Lung (tissue), 17 donors: ENCODE measurements at places on chromosomes 11 and 22. TPM values are rescaled to one million over a fixed set of nuclear protein-coding genes. Genes with fewer than 3 reads are reported as not detected.

Gene LDLRAD3
- total RNA-seq, result 9.7 TPM

Gene SLC17A6
- not detected for total RNA-seq

Gene CDHR5
- not detected for total RNA-seq

Gene GDPD4
- total RNA-seq, result not detected

Gene ACR
- 1.1 TPM for total RNA-seq

Gene POLR2L
- total RNA-seq, result 144 TPM

DNA sequence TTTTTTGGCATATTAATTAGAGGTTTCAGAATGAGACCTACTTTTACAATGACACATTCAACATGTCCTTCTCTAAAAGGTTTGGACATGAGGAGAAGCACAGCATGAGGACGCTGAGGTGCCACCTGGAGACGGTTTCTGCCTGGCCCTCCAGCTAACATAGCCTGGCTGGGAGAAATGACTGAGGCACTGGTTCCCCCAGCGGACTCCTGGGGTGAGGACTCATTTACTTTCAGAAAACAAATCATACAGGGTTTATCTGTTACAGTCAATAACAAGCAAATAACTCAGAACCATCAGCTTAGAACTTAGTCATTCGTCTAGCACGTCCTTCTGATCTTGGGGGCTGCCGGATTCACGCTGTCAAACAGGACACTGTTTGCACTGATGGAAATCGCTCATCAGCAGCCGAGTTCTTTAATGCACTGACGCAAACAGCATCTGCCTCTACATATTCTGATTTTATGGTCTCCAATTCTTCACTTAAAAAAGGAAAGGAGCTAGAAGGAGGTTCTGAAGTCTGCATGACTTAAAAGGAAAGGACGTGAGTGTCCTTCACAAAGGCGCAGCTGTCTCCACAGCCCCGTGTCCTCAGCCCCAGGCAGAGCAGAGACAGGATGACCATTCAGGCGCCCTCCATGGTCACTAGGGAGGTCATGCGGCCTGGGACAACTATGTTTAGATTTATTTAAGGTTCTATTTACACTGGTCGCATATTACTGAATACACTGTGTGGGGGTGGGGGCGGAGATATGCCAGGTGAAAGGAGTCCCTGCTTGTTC lies 44.2 kb downstream of the CERK start:
- H3K4me3 ChIP-seq, result no peak overlapping the region
- no peaks in the 10 kb centered on the region for H3K27me3 ChIP-seq
- DNase-seq, result no peak
- H3K4me1 ChIP-seq, result peaks cover 6% of the 10 kb centered on the region

- no peak overlapping the region for H3K4me3 ChIP-seq
- H3K27me3 ChIP-seq, result no peaks in the 10 kb centered on the region
- no peak for DNase-seq
- no peaks in the 10 kb centered on the region for H3K4me1 ChIP-seq
- peak overlapping the region; percentile 55 for H3K27ac ChIP-seq
Measured at GRCh38 chr11:72730737-72731136, 21.5 kb downstream of the ARAP1 start.

Gene OR2AG2
- 0.06 TPM for total RNA-seq

DNA sequence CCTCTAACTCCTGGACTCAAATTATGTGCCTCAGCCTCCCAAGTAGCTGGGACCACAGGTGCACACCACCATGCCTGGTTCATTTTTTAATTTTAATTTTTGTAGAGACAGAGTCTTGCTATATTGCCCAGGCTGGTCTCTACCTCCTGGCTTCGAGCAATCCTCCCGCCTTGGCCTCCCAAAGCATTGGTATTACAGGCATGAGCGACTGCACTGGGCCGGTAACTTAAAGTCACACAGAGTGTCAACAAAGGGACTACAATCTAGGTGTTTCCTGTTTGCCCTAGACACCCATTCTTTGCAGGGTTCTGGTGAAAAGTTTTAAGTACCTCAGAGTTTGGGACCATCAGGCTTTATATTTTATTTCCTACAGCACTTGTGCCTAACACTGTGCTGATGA lies 8.4 kb downstream of the UVRAG start:
- H3K4me1 ChIP-seq, result peaks cover 5% of the 10 kb centered on the region
- H3K36me3 ChIP-seq, result no peaks in the 10 kb centered on the region
- H3K4me3 ChIP-seq, result no peak overlapping the region

Gene CXCR5
- total RNA-seq, result 0.48 TPM

Gene RNF215
- 19.7 TPM for total RNA-seq

Gene CD3E
- total RNA-seq, result 5.3 TPM

Gene ZP1
- not detected for total RNA-seq

DNA sequence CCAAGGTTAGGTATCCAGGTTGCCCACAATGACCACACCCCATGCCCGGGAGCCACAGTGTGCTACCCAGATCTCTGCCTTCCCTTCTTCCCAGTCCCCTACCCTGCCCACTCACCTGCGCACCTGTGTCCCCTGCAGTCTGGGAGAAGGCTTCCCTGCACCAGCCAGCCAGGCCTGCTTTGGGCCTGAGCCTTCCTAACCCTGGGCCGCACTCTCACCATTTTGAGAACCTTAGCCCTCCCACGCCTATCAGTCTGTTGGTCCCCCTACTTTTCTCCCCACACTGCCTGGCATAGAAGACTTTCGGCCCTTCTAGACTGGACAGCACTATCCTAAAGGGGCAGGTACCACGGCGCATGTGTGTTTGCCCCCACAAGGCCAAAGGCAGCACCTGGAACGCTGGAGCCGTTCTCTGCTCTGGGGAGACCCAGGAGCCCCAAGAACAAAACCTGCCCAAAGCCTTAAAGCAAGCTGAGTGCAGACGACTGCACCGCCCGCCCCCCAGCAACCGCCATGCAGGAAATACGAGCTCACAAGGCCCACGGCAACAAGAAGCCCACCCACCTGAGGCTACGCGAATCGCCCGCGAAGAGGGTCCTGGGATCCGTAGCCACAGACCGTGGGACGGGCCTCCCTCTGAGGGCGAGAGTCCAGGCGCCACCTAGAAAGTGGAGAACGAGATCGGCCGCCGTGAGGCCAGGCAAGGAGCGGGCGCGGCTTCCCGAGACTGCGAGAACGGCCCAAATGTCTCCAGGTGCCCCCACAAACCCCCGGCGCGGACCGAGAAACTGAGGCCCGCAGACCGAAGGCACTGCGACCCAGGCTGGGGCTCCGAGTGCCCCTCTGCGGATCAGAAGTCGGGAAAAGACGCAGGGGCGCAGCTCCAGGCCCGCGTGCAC lies 546 bp downstream of the GNB1L start:
- peaks cover 14% of the 10 kb centered on the region for H3K36me3 ChIP-seq
- peak overlapping the region; percentile 54 for H3K27ac ChIP-seq
- no peak for DNase-seq
- no peaks in the 10 kb centered on the region for H3K27me3 ChIP-seq
- H3K4me1 ChIP-seq, result no peaks in the 10 kb centered on the region

DNA sequence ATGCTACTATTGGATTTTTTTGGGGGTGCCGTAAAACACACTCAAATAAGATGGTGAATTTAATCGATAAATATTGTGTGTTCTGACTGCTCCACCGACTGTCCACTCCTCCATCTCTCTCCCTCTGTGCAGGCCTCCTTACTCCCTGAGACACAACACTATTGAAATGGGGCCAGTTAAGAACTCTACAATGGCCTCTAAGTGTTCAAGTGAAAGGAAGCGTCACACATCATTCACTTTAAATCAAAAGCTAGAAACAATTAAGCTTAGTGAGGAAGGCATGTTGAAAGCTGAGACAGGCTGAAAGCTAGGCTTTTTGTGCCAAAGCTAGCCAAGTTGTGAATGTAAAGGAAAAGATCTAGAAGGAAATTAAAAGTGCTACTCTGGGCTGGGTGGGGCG lies 156.7 kb downstream of the CTTN start:
- DNase-seq, result no peak
- H3K4me3 ChIP-seq, result no peak overlapping the region
- no peaks in the 10 kb centered on the region for H3K4me1 ChIP-seq

Gene OR52H1
- total RNA-seq, result 2.8 TPM

- no peak for DNase-seq
- H3K27ac ChIP-seq, result no peak overlapping the region
- no peaks in the 10 kb centered on the region for H3K27me3 ChIP-seq
Measured at GRCh38 chr22:23473901-23474300, 106.2 kb downstream of the IGLL1 start.

GRCh38 chr11:121389651-121390050 lies 62.5 kb upstream of the SORL1 start:
- peak overlapping the region; percentile 63 for H3K27ac ChIP-seq
- H3K27me3 ChIP-seq, result no peaks in the 10 kb centered on the region
- H3K4me1 ChIP-seq, result peaks cover 10% of the 10 kb centered on the region
- no peak overlapping the region for H3K4me3 ChIP-seq

- H3K4me3 ChIP-seq, result peak overlapping the region; percentile 58
- H3K36me3 ChIP-seq, result no peaks in the 10 kb centered on the region
- peak overlapping the region; percentile 87 for H3K27ac ChIP-seq
- no peak for DNase-seq
- no peaks in the 10 kb centered on the region for H3K4me1 ChIP-seq
- peaks cover 4% of the 10 kb centered on the region for H3K27me3 ChIP-seq
Measured at GRCh38 chr11:103109818-103110388, 677 bp downstream of the DYNC2H1 start.

- H3K36me3 ChIP-seq, result no peaks in the 10 kb centered on the region
- no peak overlapping the region for H3K4me3 ChIP-seq
- no peaks in the 10 kb centered on the region for H3K4me1 ChIP-seq
- H3K27me3 ChIP-seq, result no peaks in the 10 kb centered on the region
- H3K27ac ChIP-seq, result no peak overlapping the region
Measured at GRCh38 chr11:96841792-96842191, 452.0 kb downstream of the JRKL start.

- H3K4me3 ChIP-seq, result no peak overlapping the region
- no peaks in the 10 kb centered on the region for H3K36me3 ChIP-seq
- peaks cover 9% of the 10 kb centered on the region for H3K4me1 ChIP-seq
- H3K27ac ChIP-seq, result no peak overlapping the region
- DNase-seq, result no peak
- no peaks in the 10 kb centered on the region for H3K27me3 ChIP-seq
Measured at GRCh38 chr11:11311169-11311568, 41.9 kb downstream of the CSNK2A3 start.

DNA sequence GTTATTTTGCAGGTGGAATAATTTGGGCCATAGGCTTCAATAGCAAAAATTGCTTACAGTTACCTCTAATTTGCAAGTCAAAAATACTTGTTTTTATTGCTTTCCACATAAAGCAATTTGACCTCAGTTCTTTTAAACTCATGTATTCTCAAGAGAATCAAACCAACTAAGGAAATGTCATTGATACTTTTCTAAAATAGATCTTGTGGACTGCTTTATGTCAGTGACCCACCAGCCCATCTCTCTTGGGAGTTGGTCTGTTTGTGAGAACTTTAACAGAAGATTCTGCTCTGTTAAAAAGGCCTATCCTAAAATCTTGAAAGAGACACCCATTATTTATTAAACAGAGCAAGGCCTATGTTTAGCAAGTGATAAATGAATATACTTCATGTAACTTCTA lies 75.2 kb downstream of the DDIAS start:
- no peak overlapping the region for H3K4me3 ChIP-seq
- H3K27me3 ChIP-seq, result no peaks in the 10 kb centered on the region
- H3K36me3 ChIP-seq, result no peaks in the 10 kb centered on the region
- H3K4me1 ChIP-seq, result no peaks in the 10 kb centered on the region
- no peak for DNase-seq
- H3K27ac ChIP-seq, result no peak overlapping the region

Gene PGA5
- total RNA-seq, result 0.55 TPM

DNA sequence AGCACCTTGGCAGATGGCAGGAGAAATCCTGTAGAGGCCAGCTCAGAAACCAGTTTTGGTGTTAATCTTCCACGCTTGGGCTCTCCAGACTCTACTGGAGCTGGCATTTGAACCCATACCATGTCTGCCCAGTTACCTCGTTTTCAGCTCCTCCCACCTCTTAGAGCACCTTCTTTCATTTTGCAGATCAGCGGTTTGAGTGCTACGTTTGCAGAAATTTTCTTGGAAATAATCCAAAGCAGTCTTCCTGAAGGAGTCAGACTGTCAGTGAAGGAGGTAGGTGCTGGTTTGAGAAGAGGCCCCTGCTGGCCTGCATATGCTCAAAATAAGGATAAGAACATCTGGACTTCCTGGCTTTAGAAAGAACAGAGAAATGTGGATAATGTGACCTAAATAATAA lies 13.7 kb downstream of the COA4 start:
- peaks cover 10% of the 10 kb centered on the region for H3K36me3 ChIP-seq
- no peaks in the 10 kb centered on the region for H3K4me1 ChIP-seq
- H3K27ac ChIP-seq, result no peak overlapping the region

Gene AIFM3
- 0.48 TPM for total RNA-seq

DNA sequence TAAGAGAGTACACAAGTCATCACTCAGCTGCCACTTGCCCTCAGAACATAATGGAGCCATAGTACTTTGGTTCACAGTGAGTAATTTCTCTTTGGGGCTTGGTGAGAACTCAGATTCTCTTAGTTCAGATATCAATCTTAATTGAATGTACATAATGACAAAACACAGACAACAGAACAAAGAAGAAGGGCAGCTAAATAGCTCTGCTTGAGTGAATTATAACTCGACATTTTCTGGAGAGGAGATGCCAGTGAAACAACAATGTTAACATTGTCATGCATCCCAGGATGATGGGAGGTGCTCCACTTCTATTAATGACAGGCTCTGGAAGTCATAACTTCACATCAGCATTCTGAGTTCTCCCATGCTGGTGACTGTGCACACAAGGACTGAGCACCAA lies 508.1 kb downstream of the TMEM135 start:
- no peak for DNase-seq
- no peaks in the 10 kb centered on the region for H3K36me3 ChIP-seq
- H3K27me3 ChIP-seq, result no peaks in the 10 kb centered on the region

GRCh38 chr11:133153031-133153430 lies 379.3 kb downstream of the OPCML start:
- H3K4me1 ChIP-seq, result no peaks in the 10 kb centered on the region
- DNase-seq, result no peak
- no peaks in the 10 kb centered on the region for H3K36me3 ChIP-seq
- no peak overlapping the region for H3K27ac ChIP-seq
- H3K4me3 ChIP-seq, result no peak overlapping the region

Gene TEF
- 23.8 TPM for total RNA-seq

Gene DBX1
- total RNA-seq, result not detected

GRCh38 chr22:44440224-44441160 lies 57.5 kb downstream of the RTL6 start:
- no peak overlapping the region for H3K4me3 ChIP-seq
- H3K36me3 ChIP-seq, result no peaks in the 10 kb centered on the region
- no peak overlapping the region for H3K27ac ChIP-seq
- no peak for DNase-seq
- no peaks in the 10 kb centered on the region for H3K27me3 ChIP-seq

Gene SLC1A2
- 17.0 TPM for total RNA-seq

DNA sequence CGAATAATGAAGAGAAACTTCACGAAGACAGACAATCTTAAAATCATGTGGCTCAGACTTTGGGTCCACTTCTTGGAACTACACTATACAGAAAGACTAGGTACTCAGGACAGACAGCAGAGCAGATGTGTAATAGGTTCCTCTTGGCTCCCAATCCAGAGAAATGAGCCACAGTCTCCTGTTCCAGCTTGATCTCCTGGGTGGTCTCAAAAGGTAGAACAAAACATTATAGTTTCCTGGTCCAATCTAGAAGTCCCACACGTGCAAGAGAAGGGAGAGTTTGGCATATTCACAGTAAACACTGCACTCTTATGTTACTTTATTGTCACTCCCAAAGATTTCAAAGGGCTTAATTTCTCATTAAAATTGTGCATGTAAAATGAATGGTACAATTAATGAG lies 134.5 kb upstream of the FIBIN start:
- H3K27ac ChIP-seq, result no peak overlapping the region
- H3K27me3 ChIP-seq, result no peaks in the 10 kb centered on the region
- no peaks in the 10 kb centered on the region for H3K36me3 ChIP-seq

Gene KCNQ1
- 15.4 TPM for total RNA-seq

Gene CCDC116
- 0.71 TPM for total RNA-seq

Gene CBLIF
- not detected for total RNA-seq
